NCI-H1436 (cell line): ENCODE measurements at places on chromosomes 16 and 17.

DNA sequence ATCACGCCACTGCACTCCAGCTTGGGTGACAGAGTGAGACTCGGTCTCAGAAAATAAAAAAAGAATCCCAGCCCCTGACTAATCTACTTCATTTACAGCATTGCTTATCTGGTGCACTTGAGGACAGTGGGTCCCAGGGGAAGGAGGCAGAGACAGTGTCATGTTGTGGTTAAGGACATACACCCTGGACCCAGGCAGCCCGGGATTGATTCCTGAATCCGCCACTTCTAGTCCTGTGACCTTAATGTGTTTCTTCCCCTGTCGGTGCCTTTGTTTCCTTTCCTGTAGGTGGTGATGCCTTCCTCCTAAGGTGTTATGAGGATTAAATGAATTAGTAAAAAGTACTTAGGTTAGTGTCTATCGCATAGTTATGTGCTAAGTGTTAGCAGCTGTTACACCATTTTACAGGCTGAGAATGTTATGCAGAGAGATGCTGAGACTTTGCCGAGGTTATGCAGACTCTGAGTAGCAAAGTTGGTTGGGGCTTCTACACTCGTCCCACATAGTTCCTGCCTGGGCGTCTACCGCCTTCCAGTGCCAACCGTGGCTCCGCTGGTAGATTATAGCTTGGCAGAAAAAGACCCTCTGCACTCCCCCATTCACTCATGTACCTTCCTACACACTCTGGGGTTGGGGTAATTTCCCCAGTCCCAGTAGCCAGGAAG, 74.8 kb downstream of the RAB11FIP4 start:
- no peak for DNase-seq

DNA sequence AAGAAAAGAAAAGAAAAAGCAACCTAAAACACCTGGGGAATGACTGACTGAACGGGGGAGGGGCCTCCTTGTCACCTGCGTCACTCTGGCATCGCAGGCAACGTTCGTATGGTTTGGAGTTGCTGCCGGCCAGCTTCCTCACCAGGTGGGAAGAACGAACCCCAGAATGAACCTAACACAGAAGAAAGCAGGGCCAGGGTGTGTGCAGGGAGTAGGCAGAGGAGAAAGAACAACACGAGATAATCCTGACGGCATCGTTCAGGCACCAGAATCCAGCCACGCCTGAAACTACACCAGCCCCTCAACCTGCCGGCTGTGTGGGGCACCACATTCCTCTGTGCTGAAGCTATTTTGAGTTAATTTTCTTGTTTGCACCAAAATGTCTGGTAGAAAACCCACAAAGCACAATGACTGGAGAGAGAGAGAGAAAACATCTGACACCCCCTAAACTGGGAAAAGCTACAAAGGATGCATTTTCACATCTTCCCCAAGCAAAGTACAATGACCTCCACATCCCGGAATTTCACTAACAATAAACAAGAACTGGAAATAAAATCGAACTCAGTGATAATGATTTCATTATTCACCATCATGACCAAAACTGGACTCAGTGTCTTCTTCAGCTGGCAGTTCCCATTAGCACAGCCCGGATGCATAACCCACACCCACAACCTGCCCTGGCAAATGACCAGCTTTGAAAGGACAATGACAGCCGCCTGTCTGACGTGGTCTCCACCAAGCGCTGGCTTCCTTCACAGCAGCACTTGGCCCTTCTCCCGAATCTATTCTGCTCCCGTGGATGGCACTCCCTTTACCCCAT, 23.6 kb downstream of the RAB40B start:
- DNase-seq = no peak

DNA sequence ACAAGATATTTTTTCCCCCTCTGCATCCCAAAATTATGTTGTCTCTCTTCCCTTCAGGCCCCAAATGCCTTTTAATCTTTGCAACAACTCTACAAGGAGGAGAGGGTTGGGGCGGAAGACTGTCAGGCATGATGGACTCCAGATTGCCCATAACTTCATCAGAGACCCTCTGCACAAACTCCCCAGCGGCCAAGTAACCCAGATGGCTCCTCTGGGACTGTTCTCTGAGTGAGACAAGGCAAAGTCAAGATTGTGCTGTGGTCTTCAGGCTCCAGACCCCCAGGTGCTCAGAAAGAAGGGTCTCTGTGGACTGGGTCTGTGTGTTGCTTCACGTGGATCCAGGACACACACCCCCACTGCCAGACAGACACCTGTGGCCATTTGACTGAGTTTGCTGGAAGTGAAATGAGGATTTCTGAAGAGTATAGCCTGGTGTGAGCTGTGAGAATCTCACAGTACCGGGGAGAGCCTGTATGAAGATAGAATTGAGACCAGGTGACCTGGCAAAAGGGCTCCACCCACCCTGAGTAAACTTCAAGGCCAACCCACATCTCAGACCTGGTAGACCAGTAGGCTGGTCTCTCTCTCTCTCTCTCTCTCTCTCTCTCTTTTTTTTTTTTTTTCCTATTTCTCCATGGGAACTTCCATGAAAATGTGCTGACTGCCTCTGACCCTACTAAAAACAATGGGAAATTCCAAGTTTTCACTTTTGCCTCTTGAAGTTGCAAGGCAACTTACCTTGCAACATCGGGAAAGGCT, 354.1 kb downstream of the SOX9 start:
- DNase-seq = no peak

GRCh38 chr17:50924800-50925199, 58.6 kb upstream of the TOB1 start:
- no peak for DNase-seq

DNA sequence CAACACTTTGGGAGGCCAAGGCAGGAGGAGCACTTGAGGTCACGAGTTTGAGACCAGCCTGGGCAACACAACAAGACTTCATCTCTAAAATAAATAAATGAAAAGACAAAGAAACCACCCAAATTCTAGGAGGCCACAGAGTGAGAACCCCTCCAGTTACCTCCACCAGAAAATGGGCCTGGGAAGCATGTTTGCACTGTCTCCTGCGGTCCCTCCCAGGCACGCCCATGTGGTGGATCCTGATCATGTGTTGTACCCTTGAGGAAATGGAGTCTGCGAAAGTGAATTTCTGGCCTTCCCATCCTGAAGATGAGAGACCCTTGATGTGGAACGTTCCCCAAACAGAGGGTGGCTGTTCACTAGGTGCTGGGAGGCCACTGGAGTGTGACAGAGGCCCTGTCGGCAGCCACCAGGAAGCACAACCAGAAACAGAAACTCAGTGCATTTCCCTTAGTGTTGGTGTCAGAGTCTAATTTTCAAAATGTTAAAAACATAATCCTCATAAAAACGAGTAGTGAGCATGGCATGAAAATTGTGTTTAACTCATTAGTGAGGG, 19.2 kb upstream of the USP22 start:
- DNase-seq = no peak

DNA sequence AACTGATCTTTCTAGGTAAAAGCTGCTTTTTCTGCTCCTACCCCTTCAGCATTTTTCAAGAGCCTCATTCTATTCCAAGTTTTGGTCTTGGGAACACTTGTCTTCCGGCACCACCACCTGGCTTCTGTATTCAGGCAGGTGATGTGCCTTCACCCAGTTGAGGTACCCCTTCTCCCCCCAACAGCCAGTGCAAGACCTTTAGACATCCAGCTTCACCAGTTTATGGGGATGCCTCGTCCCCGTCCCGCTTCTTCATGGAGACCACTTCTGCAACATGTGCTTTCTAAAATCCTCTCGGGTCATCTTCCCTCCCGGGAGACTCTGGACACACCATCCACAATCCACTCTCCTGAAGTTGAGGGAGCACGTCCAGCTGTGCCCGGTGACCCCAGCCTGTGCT, 69.9 kb downstream of the SRCIN1 start:
- DNase-seq = no peak

- DNase-seq = no peak
Measured at GRCh38 chr17:63314761-63315160, 131.3 kb downstream of the CYB561 start.

- peak; percentile 58 for DNase-seq
Measured at GRCh38 chr17:77429969-77430752, 289.4 kb downstream of the SEC14L1 start.
